ENCODE measurements at places on chromosomes 5 and 9.

DNA sequence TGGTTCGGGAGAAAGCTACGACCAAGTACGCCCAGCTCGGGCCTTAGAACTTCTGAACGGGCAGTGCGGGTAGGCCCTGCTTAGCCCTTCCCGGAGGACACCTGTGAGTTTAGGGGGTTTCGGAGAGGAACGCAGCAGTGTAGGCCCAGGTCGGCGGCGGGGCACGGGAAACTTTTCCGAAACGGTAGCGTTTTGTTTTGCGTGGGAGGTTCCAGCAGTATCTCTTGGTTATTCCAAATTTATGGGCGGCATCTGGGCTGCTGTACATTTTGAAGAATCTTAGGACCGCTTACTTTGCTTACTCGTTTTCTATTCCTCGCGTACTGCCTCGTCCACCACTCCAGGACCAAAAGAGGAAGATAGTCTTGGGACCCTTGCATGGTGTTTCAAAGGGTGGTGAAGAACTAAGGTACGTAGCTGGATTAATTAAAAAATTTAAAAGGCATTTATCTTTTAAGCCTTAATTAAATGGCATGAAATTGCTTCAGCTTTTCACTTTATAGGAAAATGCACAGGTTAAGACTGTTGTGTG is 492 bp downstream of the TENT2 start:
- peak; percentile 71 for DNase-seq

- no peak for DNase-seq
These were observed 62.0 kb downstream of the MTX3 start for GRCh38 chr5:79929095-79929494.

DNA sequence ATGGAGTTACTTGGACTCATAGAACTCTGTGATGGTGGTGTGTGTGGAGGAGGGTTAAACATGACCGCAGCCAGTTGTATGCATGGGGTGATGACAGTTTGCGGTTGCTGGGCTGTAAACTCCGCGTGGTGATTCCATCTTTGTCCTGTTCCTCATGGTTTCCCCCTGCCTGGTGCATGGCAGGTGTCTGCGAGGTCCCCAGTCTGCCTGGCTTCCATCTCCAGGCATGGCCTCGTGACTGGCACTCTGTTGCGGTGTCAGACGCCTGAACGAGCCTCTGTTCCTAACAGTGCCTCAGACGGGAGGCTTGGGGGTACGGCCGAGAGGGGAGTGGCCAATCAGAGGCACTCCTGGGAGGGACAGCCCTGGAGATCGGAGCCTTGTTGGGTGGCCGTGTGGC is 33.9 kb upstream of the SH3PXD2B start:
- DNase-seq, result no peak

GRCh38 chr9:13769641-13770040 is 490.1 kb upstream of the MPDZ start:
- DNase-seq, result no peak

- no peak for DNase-seq
These were observed 44.2 kb upstream of the CKMT2 start for GRCh38 chr5:81188962-81189361.

GRCh38 chr9:81824802-81825730 is 103.2 kb upstream of the SPATA31D4 start:
- DNase-seq, result no peak

- no peak for DNase-seq
These were observed 54.6 kb downstream of the MVB12B start for GRCh38 chr9:126381195-126381594.

DNA sequence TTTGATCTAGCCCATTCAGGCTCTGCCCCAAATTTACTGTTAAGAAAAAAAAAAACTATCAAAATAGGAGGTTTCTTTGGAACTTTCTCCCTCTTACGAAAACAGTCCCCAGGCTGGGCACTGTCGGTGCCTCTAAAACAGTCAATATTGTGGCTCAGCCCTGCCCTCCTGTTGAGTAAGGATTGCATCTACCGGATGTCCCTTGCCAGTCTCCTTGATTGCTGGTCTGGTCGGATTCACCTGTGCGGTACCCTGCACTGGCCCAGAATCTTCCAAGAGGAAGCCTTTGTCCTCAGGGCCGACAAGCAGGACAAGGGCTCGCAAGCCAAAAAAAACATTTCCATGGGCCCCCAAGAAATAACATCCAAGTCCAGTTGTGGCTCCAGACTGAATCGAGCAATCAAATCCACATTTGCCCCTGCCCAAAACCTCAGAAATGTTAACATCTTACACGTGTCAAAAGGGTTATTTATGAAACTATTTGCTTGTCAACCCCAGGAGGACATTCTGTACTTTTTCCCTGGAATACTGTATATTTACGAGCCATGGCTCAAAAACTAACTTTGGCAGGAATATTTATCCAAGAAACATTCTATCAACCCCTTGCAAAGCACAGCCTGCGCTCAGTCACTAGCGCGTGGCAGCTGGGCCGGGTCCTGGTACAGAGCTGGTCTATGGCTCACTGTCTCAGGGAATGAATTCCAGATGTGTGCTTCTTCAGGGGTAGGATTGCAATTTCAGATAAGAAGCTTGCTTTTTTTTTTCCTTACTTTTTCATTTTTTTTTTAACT is 129.2 kb upstream of the ADRA1B start:
- DNase-seq, result no peak

GRCh38 chr9:89412951-89413350 is 85.0 kb downstream of the SEMA4D start:
- no peak for DNase-seq

GRCh38 chr5:100708645-100709171 is 173.5 kb downstream of the FAM174A start:
- DNase-seq, result no peak

DNA sequence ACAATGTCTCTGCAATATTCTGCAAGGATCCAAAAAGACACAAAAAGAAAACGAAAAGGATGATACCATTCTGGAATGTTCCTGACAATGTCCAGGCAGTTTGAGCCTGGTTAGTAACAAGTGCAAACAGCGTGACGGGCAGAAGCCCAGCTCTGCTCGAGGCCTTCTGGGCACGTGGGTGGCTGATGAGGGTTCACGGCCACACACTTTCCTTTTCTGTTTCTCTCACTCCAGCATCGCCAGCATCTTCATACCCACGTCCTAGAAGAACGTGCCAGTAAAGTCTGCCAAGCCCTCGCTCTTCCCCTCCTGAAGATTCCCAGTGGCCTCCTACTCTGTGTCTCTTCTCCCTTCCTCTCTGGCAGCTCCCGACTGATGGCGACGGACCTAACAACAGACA is 36.7 kb downstream of the COL23A1 start:
- DNase-seq, result no peak

GRCh38 chr9:126156898-126157297 is 169.7 kb upstream of the MVB12B start:
- no peak for DNase-seq

GRCh38 chr5:137015540-137016116 is 483.5 kb downstream of the SPOCK1 start:
- no peak for DNase-seq

DNA sequence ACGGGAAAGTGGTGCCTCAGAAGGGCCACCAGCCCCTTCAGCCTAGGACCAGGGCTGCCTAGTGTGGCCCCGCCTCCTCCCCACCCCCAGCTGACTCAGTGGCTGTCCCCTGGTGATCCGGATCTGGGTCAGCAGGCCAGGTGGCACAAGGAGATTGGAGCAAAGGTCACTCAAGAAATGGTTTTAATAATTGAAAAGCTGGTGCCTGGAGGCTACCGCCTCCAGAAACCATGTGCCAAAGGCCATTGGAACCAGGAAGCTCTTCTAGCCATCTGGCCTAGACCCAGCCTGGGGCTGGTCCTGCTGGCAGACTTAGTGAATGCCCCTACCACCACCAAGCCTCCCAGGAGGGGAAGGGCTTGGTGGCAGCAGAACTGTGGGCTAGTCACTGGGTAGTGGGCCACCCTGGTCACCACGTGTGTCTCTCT is 1.5 kb downstream of the ST6GALNAC4 start:
- no peak for DNase-seq

DNA sequence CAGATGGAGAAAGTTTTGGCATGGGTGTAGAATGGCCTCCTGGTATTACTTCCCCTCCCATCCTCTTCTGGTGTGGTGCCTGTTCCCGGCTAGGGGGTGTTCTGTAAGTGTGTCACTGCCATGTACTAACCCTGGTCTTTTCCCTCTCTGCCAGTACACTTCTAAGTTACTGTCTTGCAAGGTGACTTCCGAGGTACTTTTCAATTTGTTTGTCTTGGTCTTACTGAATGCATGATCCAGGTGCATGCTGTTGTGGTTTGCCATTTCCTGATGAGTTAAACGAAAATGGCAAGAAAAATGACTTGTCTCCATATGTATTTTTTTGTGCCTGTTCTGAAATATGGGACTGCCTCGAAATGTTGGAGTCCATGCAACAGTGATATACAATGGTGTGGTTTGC is 46.0 kb downstream of the C9orf152 start:
- no peak for DNase-seq

Measured in suppressor macrophage treated with lipopolysaccharide for 1 hour (primary cell).